Dermis microvascular lymphatic vessel endothelial cell (primary cell): ENCODE measurements at places on chromosomes 6 and 20.

- peak; percentile 14 for DNase-seq
Observed at GRCh38 chr6:4210629-4211419, 75.4 kb upstream of the ECI2 start.

DNA sequence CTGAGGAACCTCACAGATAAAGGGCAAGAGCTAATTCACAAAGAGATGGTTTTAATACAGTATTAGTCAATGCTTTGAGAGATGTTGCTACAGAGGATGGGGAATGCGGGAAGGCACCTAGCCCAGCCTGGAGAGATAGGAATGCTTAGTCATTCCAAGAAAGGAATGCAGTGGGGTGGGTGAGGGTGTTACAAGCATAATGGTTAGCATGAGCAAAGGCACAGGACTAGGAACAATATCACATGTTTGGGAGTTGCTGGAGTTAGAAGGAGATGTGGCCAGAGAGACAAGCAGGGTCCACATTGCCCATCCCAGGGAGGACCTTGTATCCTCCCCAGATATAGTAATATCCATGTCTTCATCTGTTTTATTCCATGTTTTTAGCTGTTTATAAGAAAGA is 107.0 kb upstream of the OGFRL1 start:
- no peak for DNase-seq

DNA sequence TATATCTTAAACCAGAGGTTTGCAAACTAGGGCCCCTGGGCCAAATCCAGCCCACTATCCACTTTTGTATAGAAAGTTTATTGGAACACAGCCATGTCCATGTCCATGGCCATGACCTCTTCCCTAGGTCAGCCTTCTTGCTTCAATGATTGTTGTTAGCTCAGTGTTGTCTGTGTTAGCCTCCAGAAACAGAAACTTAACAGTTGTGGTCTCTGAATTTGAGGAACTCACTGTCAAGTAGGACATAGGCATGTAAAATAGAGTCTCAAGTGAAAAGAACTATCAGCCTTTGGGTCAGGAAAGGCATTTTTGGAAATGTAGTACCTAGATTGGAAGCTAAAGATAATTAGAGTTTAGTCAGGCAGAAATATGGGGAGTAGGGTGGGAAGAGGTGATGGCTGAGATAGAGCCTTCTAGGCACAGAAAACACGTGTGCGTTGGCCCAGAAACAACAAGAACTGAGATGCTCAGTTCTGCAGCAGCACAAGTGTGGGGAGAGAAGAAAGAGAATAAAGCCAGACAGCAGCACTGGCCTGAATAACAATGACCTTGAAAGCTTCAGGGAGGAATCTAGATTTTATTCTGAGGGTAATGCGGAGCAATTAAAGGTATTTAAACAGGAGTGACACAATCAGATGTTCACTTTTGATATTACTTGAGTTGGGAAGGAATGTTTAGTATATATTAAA is 87.0 kb upstream of the OLIG3 start:
- DNase-seq, result no peak

DNA sequence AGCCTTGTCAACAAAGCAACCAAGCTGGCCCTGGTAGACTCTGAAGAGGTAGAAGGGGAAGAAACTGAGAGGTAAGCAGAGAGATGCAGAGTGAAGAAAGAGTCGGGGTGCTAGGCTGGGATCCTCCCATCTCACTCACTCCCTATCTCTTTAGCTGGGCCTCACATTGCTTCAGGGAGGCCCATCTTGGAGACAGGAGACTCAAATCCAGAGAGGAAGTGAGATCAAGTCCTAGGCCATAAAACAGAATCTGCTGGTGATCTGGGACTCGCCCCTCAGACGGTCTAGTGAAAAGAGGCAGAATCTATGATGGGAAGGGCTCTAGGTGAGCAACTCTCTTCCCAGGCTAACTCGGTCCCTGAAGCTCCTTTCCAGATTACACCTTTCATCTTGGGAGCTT is 659 bp upstream of the GUCA1B start:
- no peak for DNase-seq

DNA sequence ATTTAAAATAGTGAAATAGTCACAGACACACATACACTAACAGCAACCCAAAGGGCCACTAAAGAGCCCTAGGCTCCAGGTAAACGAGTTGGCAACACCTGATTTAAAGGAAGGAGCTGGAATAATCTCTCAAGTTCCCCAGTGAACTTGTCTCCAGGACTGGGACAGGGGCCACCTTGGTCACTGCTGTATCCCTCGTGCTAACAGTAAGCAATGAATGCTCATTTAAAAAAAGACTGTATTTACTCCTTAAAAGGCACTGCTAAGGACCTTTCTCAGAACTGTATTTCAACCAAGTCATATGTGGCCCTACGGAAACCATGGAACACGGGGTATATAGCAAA is 1.3 kb downstream of the DIDO1 start:
- DNase-seq, result no peak

DNA sequence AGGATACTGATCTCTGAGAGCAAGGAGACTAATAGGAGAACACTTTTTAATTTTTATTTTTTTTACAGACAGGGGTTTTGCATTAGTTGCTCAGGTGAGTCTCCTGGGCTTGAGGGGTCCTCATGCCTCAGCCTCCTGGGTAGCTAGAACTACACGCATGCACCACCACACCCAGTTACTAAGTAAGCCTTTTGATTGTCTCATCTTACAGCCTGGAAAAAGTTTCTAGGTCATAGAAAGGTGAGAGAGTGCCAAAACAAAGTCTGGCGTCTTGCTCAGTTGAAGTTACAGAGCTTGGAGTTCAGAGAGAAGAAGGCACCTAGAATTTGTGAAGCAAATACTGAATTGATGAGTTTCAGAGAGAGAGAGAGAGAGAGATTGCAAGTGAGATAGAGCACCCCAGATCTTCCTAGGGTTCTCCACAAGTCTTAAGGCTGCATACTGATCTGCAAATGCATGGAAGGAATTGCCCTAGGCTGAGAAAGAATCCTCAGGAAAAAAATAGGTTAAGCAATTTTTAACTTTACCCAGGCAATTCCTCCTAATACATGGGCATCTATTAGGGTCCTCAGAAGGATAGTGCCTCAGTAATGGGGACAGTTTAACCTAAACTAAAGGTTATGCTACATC is 37.6 kb upstream of the PHIP start:
- no peak for DNase-seq

GRCh38 chr20:25209400-25209799 is 13.9 kb downstream of the ENTPD6 start:
- DNase-seq, result no peak

GRCh38 chr6:28875191-28875747 is 48.5 kb downstream of the TRIM27 start:
- DNase-seq, result no peak

DNA sequence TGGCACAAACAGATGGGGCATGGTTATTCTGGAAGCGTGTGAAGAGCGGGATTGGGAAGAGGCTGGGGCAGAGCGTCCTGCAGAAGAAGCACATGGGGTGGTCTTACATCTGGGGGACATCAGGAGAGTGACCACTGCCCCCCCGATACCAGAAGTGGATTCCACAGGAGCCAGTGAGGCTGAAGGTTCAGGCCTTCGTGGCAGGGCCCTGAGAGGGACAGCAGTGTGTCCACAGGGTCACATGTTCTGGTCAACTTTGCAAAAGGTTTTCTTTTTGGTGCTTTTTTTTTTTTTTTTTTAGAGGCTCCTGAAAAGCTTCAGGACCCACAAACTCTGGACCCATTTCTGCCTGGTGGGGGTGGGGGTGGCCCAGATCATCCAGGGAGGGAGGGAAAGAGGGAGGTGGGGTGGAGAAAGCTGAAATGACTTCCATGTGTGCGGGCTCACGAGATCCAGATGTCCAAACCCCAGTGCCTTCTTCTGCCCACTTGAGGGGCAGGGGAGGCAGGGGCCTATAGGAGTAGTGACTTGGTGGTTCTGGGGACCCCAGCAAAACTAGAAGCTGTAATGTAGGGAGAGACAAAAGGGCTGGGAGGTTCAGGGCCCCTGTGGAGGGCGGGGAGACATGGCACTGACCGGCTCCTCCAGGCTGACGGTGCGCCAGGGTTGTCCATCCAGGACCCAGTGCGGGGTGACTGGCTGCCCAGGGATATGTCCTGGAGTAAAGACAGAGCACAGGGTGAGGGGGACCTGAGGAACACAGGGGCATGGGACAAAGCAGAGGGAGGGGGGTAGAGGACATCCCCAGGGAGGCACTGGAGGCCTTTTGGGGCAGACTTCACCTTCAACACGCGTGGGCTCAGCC is 2.7 kb downstream of the ADAM33 start:
- DNase-seq, result no peak

DNA sequence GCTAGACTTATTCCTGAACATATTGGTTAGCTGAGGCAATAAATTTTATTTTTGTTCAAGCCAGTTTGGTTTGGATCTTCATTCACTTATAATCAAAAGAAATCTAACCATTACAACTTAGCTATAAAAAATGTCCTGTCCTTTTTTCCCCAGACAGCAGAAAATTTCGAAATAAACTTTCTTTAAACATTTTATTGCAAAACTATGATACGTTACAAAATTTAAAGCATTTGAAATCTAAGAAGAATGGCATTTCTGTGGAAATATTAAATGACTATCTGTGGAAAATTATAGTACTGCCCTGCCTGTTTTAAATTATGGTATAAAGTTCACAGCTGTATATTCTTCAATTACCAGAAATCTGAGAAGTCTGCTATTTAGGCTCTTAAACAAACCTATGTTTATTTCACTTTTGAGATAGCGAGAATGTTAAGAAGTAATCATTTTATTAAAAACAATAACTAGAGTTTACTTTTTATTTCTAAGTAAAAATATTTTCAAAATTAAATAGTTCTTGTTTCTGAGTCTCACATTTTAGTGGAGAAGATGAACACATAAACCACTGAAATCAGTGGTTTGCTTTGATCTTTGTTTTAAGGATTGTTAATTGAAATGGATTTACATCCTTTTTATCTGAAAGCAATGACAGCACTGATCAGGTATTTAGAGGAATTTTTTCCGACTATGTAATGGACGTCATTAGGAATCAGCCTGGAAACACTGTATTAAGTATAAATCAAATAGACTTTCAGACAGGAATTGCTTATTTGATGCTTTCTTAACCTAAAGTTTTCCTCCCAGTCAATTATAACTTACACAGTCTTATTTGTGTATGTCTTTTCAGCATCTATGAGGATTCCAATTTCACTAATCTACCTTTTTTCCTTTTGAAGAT is 553.7 kb downstream of the COL12A1 start:
- DNase-seq, result no peak

DNA sequence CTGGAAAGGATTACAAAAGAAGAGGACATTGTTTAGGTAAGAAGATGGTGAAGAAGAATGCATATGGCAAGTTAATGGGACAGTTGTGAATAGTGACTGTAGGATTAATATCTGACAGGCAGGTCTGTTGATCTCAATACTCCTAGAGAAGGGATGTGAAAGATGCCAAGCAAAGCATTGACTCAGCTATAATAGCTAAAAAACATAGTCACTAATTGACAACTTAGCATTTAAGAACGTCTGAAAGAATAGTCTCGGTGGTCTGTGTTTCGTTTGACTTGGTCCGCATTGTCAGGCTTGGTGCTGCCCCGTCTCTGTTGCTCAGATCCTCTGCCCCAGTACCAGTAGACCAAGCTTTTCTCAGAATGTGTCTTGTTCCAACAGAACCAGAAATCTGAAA is 65.9 kb downstream of the HIVEP1 start:
- no peak for DNase-seq

DNA sequence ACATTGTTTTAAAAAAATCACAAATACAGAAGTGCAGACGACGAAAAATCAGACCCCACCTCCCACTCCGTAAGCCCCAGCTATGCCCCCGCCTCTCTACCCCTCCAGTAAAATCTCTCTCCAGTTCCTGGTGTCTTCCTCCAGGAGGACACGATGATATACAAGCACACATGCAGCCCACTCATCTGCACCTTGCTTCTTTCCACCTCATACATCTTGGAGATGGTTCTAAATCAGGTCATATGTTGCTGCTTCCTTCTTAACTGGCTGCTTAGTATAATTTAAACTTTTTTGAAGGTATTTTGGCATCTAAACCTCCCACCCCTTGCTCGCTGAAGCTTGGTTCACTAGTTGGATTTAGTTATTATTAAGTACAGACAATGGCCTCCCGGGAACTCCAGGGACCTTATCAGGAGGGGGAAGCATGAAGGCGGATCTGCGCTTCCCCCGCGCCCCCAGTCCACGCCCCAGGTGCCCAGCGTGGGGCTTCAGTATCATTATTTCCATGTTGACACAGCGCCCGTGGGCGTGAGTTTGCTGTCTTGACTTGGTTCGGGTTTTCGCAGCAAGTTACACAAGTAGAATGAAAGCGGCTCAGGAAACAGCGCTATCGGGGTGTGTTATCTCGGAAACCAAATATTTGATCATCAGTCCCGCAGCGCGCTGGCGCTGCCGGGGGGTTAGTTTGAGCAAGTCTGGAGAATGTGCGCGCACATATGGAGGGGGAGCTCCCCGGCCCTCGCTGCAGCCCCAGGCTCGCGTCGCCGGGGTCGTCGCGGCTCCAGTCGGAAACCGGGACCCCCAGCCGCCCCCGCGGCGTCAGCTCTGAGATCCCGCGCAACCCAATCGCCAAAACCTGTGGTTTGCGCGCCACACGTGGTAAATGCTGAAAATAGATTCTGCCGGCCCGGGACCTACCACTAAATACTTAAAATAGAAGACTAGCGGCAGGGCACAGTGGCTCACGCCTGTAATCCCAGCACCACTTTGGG is 2.3 kb downstream of the BMP7 start:
- no peak for DNase-seq

GRCh38 chr6:35719830-35720733 is 16.8 kb upstream of the ARMC12 start:
- DNase-seq, result peak; percentile 73

- DNase-seq, result peak; percentile 52
Observed at GRCh38 chr6:33840048-33840926, 36.5 kb upstream of the MLN start.

DNA sequence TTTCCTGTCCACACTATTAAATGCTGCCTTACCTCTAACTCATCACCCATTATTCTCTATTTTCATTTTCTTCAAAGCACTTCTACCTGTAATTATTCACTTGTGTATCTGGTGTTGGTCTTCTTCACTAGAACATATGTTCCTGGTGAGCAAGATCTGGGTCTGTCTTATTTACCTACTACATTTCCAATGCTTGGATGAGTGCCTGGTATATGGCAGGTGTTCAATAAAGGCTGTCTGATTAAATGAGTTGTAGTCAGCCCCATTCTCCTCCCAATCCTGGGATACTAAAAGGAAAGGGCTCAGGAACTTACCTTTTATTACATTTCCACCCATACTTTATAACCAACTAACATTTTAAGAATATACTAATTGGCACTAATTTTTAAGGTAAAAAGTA is 61.0 kb downstream of the CEP162 start:
- DNase-seq, result no peak

- no peak for DNase-seq
Observed at GRCh38 chr6:37938909-37939308, 119.4 kb downstream of the ZFAND3 start.

GRCh38 chr6:159535656-159536350 is 157.2 kb downstream of the SOD2 start:
- no peak for DNase-seq
